CD4-positive, alpha-beta T cell treated with Interleukin-2 at 100 ng/mL for 4 hours (primary cell): ENCODE measurements at places on chromosomes 4 and X.

DNA sequence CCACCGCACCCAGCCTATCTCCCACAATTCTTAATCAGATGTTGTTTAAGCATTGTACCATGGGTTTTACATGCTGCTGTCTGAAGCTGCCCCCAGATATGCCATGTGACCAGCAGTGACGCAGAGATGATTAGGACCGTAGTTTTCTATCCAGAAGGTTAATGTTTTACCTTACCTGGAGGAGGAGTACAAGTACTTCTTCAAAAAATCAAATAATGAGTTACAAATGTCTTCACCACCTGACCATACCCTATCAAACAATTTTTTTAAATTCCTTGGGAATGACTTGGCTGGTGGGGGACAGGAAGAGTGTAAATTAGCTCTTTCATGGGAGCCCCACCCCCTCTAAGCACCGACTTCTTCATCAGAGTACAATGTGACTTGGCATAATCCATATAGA, 16.2 kb upstream of the SGMS2 start:
- DNase-seq = no peak

GRCh38 chrX:14616836-14617235, 87.5 kb downstream of the GLRA2 start:
- no peak for DNase-seq

- DNase-seq = no peak
Measured at GRCh38 chr4:23889814-23890341, at the start of gene PPARGC1A. TSS of gene PPARGC1A (minus strand) at chr4:23890047. CDS start at chr4:23889957, 90 bp downstream.

- no peak for DNase-seq
Measured at GRCh38 chrX:18931972-18932371, 51.9 kb downstream of the PHKA2 start.

GRCh38 chr4:79862821-79863220, 210.2 kb downstream of the ANTXR2 start:
- no peak for DNase-seq

DNA sequence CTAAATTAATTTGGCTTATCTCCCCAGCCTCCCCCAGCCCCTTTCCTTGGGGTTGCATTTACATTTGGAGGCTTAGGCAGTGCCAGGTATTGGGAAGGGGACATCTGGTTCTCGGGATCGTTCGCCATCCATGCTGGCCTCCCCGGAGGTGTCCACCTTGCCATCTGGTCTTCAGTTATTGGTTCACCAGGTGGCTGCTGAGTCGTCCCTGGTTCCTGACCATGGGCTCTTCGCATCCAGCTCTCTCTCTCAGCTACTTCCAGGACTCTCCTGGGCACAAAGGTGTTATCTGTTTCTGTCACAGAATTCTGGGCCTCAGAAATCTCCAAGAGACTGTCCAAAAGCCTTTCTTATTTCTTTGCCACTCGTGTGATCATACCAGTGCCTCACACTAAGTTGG, 75.4 kb upstream of the SCOC start:
- DNase-seq = no peak
